T1000 (cell line): ENCODE measurements at places on chromosomes 16 and 17.

- no peak for DNase-seq
Observed at GRCh38 chr17:75504347-75505151, 10.8 kb downstream of the CASKIN2 start.

DNA sequence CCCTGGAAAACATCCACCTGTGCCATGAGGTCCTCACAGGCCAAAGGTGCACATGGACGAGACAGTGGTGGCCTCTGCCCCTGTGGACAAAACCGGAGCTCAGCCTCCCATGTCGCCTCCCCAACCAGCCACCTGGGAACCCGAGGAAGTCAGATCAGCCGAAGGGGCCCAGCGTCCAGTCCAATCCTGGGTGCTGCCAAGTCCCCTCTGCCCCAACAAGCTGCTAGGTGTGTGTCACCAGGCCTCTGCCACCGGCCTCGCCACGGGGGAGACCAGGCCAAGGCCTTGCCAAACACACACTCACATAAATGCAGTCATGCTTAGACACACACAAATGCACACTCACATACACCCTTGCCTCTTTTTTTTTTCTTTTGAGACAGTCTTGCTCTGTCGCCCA, 167.8 kb downstream of the RBFOX3 start:
- DNase-seq, result no peak

DNA sequence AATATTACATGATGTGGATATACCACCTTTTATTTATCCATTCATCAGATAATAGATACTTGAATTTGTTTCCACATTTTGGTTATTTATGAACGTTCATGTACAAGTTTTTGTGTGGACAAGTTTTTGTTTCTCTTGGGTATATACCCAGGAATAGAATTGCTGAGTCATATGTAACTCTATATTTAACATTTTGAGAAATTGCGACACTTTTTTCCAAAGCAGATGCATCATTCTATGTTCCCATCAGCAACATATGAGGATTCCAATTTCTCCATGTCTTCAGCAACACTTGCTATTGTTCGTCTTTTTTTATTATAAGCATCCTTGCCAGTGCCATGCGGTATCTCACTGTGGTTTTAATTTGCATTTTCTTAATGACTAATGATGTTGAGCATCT, 93.9 kb downstream of the GSG1L start:
- no peak for DNase-seq

GRCh38 chr17:48646183-48647102, 20.3 kb upstream of the HOXB9 start:
- DNase-seq, result no peak
